Stimulated activated CD4-positive, alpha-beta T cell treated with anti-CD3 and anti-CD28 coated beads, Interleukin-1b, Interleukin-23, amount 100 ng/mL, for 48 hours (primary cell): ENCODE measurements at places on chromosomes 2 and 18.

- DNase-seq = no peak
Observed at GRCh38 chr18:25099895-25100294, 252.1 kb downstream of the ZNF521 start.

DNA sequence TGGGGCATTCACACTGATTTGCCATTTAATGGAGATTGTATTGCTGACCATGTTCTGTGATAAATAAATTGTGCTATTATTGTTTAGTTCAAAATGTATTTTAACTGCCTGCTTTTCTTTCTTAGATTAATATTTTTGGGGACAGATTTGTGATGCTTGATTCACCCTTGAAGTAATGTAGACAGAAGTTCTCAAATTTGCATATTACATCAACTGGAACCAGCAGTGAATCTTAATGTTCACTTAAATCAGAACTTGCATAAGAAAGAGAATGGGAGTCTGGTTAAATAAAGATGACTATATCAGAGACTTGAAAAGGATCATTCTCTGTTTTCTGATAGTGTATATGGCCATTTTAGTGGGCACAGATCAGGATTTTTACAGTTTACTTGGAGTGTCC is 1.8 kb downstream of the DNAJC10 start:
- no peak for DNase-seq

- DNase-seq = no peak
Observed at GRCh38 chr2:138997856-138998517, 217.8 kb upstream of the NXPH2 start.

DNA sequence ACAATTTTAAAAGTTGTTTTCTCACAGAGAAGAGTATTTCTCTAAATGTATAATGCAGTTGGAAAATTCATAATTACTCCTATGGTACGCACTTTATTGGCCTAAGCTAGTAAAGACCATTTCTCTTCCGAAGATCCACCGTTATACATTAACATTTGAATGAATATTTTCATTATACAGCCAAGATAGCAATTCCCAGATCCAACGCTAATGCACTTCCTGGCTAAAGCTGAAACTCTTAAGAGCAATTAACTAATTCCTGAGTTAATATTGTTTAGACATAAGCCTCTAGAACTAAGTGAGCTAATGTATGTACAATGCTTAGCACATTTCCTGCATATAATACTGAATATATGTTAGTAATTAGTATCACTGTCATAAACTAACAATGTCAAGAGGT is 56.2 kb downstream of the PDK1 start:
- DNase-seq = no peak

GRCh38 chr18:8990276-8991031 is 112.0 kb upstream of the NDUFV2 start:
- DNase-seq = no peak

DNA sequence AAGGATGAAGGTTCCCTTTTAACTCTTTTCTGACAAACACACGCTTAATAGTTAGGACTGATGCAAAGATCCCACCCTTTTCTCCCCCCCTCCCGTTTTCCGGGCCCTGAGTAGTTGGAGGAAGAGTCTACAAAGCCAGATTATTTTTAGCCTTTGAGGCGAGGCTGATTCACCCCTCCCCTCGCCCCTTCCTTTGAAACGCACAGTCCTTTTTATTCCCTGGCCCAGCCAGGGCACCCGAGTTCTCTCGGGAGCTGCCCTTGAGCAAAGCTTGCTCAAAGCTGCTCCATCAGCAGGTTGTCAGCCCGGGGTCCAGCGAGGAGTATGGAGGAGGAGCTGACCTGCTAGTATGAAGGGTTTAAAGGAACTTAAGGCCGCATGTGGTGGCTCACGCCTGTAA is 47.1 kb upstream of the SPRED2 start:
- no peak for DNase-seq

DNA sequence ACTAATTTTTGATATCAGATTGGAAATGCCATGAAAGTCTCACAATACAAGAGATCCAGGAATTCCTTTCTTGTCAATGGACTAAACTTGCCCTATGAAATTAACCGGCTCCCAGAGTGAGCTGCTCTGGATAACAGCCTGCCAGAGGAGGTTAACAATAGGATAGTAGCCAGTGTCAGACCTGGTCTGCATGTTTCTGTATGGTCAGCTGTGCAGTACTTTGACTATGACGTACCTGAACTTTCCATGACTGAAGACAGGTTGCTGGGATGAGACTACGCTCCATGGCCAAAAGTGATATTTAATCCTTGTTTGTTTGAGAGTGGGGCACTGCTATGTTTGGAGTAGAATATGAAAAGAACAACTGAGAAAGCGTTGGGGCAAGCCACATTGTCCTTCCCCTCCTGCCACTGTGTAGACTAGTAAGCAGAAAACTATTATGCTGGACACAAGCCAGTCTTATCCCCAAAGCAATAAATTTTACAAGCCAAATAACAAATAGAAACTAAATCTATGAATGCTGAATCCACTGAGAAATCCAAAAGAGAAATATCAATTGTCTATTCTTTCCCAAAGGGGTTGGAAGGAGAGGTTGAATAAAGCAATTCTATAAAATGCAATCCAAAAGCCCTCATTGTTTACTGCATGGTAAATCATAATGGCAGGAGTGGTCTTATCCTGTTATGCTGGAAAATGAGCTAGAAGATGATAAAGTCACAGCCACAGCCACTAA is 115.5 kb upstream of the CYP26B1 start:
- DNase-seq = no peak

DNA sequence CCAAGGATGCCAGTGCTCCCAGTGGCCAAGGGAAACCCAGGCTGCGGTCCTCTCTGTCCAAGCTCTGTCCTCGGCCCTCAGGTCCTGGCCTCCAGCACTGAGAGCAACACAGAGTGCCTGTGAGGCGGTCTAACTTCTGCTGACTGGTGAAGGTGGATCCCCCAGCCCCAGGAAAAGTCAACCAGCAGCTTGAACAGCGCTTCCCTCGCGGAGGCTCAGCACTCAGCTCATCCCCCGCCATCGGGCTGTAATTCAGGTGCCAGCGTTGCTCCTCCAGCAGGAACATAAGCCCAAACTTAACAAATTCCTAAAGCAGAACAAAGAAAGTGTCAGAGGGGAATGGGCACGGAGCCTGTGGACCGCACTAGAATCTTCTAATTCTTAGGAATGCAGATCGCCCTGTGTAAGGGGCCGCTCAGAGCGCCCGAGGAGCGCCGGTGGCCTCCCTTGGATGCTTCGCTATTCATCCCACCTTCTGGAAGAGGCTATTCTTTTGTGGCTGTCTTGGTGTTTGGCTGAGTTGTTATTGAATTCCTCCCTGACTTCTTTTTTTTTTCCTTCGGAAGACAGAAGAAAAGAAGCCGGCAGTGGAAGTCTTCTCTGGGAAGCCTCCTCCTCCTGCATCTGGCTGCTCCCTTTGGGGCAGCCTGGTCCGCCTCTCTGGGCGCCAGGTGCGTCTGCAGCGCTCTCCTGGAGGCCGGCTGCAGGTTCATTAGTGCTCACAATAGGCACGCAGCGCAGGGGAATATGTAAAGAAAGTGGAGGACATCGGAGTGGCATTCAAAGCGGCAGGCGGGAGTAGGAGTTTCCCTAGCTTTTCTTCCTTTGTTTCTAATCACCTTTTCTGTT is 905.6 kb downstream of the TSN start:
- DNase-seq = no peak

DNA sequence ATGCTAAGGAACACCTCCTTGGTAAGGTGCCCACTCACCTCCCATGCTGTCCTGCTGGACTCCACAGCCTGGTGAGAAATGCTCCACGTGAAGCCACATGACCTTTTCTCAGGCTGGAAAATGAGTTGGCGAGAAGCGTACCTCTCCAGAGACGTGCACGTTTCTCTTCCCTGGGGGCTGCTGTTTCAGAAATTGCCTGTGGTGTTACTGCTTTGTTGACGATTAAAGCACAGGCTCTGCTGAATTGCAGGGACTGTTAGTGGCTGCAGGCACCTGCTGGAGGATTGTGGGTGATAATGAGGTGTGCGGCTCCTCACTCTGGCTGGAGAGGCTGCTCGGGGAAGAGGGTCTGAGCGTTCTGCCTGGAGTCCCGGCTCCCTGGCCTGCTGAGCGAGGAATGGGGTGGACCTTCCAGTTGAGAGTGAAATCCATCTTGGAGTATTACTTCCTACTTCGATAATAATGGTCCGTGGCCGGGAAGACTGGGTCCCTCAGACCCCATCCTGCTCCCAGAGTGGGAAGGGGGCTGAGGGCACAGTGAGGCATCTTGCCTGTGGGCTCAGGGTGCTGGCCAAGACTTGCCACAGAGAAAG is 199.3 kb upstream of the HDAC4 start:
- no peak for DNase-seq

DNA sequence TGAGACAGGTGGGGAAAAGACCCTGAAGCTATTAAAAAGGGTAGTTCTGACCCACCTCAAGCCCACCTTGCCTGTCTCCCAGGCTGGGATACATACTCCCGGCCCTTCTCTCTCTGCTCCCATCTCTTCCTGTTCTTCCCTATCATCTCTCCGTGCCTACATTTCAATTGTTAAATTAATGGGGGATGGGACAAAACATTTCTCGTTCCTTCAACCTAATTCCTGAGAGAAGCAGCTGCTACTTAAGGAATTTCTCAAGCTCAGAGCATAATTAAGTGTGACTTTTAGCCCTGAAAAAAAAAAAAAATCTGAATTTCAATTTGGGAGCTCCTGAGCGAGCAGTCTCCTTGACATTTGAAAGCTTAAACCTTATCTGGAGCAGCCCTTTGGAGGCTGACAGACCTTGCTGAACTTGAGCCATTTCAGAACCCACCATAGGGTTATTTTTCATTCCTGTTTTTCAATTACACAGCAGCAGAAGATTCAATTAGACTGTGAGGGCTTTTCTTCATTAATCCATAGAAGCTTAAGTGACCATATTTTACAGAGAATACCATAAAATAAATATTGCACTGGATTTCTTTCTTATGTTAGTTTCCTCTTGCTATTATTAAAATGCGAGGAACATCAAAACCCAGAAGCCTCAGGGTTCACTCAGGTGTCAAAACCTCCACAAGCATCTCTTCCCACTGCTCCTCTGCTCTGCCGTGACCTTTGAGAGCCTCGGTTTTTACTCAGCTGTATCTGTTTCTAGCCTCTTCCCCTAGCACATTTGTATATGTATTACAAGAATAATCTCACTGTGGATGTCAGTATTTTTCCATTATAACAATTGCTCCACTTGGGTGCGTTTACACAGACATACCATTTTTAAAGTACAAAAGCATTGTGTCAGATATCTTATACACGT is 125.7 kb downstream of the B3GNT2 start:
- no peak for DNase-seq

- no peak for DNase-seq
Observed at GRCh38 chr2:33030326-33030725, 83.6 kb downstream of the LTBP1 start.

DNA sequence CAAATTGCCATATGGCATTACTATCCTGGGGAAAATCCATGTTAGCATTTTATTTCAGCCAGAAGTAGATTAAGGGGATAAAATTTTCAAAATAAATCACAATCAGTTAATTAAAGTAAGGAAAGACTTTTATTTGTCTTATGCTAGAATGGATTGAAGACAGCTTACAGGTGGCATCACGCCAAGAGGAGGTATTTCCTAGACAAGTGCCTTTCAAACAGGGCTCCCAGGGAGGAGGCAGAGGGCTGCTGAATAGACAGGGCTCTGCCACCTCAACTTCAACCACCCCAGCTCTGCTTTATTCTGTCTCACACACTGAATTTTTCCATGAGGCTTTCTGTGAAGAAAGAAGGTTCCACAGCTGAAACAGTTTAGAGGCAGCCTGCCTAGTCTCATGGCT is 12.2 kb downstream of the CCDC68 start:
- DNase-seq = no peak

DNA sequence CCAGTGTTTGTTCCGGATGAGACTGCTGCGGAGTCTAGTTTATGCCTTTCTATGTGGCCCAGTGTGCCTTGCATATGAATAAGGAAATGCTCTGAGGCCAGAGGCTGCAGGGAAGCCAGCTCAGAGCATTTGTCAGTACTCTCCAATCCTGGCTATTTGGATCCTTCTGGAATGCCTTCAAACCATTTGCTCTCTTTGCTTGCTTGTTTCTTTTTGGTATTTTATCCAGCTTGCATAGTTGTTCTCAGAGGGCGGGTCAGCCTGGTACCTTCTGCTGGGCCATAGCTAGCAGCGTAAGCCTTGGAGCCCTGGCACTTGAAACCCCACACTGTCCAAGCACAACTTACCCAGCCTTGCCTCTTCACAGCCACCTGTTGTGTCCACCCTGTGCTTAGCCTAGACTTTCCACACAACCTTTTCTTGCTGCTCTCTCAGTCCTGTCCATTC is 20.5 kb downstream of the CENPO start:
- DNase-seq = no peak

DNA sequence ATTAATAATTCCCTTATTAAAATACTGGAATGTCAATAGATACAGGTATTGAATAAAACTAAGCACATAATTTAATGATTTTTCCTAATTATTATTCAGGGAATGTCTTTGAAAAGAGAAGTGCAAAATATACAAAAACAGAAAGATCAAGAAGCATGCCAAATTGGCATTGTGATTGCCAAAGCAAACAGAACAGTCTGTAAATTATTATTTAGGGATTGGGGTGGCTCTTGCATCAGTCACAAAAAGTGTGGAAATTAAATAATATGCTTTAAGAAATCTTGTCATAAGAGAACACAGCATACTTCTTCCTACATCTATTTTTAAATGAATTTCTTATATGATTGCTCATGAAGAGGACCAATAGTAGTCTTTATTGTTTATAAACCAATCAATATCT is 1211.9 kb downstream of the DPP10 start:
- DNase-seq = no peak

DNA sequence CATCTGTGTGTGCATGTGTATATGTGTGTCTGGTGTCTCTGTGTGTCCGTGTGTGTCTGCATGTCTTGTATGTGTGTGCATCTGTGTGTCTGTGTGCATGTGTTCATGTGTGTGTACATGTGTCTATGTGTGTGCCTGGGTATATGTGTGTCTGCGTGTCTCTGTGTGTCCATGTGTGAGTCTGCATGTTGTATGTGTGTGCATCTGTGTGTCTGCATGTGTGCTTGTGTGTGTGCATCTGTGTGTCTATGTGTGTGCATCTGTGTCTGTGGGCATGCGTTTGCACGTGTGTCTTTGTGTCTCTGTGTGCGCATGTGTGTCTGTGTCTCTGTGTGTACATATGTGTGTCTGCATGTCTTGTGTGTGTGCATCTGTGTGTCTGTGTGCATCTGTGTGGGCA is 207.7 kb downstream of the TNS1 start:
- DNase-seq = no peak

DNA sequence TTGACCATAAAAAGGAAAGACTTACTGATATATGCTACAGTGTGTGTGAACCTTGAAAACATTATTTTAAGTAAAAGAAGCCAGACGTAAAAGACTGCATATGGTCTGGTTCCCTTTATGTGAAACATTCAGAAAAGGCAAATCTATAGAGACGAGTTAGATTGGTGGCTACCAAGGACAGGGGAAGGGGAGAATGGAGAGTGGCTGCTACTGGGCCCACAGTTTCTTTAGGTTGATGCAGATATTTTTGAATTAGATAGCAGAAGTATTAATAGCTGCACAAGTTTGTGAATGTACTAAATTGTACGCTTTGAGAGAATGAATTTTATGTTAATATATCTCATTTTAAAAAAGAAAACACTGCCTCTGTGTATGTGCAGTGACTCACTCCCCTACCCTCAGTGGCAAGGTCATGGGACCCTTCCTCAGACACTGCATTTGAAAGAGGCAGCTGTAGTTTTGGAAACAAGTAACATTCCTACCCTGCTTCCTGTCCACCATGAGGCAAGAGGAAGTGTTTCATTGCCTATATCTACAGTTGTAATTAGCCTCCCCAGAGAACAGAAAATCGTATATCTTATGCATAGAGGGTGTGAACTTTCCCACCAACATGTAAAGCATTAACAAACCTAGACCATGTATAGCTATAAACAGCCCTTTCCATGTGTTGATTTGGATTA is 29.8 kb upstream of the ARMC9 start:
- no peak for DNase-seq

GRCh38 chr2:132991471-132992045 is 321.6 kb upstream of the LYPD1 start:
- no peak for DNase-seq
